ENCODE measurements at places on chromosomes 4 and X. TPM values are rescaled to one million over a fixed set of nuclear protein-coding genes. Genes with fewer than 3 reads are reported as not detected.

ITM2A gene
- polyA plus RNA-seq = 470 TPM

- DNase-seq = no peak
These were observed 37.1 kb downstream of the HEPH start for GRCh38 chrX:66200855-66201795.

DNA sequence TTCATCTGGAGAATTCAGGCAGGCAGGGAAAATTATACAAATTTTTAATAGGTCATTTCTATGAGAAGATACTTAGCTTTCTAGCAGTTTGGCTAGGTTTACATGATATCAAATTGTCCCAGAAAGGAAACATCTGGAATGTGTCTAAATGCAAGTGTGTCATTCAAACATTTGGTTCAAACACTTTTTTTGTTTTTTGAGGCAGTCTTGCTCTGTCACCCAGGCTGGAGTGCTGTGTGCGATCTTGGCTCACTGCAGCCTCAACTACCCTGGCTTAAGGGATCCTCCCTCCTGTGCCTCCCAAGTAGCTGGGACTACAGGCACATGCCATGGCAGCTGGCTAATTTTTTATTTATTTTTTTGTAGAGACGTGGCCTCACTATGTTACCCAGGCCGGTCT is 31.6 kb downstream of the SPARCL1 start:
- DNase-seq = no peak

DNA sequence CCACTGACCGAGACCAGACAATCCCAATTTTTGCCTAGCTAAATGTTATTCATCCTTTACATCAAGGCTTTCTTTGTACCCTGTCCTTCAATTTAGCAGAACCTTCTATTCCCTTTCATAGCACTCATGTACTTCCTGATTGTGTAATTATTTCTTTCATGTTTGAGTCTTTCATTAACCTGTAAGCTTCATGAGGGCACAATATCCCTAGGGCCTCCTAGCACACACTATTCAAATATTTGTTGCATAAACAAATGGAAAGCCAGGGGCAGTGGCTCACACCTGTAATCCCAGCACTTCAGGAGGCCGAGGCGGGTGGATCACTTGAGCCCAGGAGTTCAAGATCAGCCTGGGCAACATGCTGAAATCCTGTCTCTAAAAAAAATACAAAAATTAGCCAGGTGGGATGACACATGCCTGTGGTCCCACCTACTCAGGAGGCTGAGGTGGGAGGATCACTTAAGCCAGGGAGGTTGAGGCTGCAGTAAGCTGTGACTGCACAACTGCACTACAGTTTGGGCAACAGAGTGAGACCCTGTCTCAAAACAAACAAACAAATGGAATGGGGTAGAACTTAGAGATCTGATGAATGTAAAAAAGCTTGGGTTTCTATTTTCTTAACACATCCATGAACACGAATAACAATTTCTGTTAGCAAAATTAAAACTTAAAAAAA is 59.0 kb downstream of the SAT1 start:
- no peak for DNase-seq

- DNase-seq = no peak
These were observed 53.1 kb downstream of the RASL11B start for GRCh38 chr4:52915191-52915590.

Data from CD4-positive, alpha-beta memory T cell (primary cell).